ENCODE measurements at places on chromosomes 4 and X.
A peak's percentile ranks its signal among the peaks of the same experiment; 100 is the strongest.

- DNase-seq = no peak
These were observed 833.2 kb downstream of the CCSER1 start for GRCh38 chr4:90960433-90960832.

- peak; percentile 15 for DNase-seq
These were observed 165.6 kb upstream of the S100G start for GRCh38 chrX:16484338-16484737.

DNA sequence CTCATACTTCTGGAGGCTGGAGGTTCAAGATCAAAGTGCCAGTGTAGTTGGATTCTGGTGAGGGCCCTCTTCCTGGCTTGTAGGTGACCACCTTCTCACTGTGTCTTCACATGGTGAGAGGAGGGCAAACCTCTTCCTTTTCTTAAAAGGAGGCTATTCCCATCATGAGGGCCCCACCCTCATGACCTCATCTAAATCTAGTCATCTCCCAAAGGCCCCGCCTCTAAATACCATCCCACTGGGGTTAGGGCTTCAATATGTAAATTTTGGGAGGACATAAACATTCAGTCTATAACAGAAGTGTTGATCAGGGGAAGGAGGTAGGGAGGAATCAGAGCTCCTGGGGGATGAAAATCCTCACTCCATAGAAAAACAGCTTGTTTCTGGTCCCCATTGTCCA is 60.8 kb upstream of the DIPK2B start:
- DNase-seq = no peak

- peak; percentile 33 for DNase-seq
These were observed 1.4 kb downstream of the ZNF827 start for GRCh38 chr4:145936997-145937901.

Data from central memory CD4-positive, alpha-beta T cell (primary cell).